ENCODE measurements at places on chromosomes 12 and 14. TPM values are rescaled to one million over a fixed set of nuclear protein-coding genes. Genes with fewer than 3 reads are reported as not detected.

The SLC25A47 gene
- not detected for total RNA-seq

The MYF5 gene
- total RNA-seq: not detected

The KIF21A gene
- 12.1 TPM for total RNA-seq

The SMCO2 gene
- 0.47 TPM for total RNA-seq

The ANG gene
- total RNA-seq: 29.3 TPM

Measured in lower lobe of right lung (tissue), 2 donors.